ENCODE measurements at places on chromosomes 2 and 18.

GRCh38 chr2:112661656-112662305 lies 16.0 kb downstream of the SLC20A1 start:
- DNase-seq: no peak

DNA sequence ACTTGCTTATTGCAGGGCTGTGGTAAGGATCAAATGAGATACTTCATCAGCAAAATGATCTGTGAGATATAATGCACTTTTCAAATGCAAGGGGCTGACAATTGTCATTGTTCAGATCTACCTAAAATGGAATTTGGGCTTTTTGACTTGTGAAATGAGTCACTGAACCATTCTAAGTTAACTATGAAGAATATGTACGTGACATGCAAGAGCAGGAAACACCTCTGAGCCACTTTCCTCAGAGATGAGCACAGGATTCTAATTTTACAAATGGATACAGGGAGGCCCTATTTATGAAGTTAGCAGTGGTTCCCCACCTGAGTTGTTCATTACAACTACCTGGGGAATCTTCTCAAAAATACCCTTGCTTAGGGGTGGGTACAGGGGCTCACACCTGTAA lies 26.7 kb downstream of the CTLA4 start:
- no peak for DNase-seq

DNA sequence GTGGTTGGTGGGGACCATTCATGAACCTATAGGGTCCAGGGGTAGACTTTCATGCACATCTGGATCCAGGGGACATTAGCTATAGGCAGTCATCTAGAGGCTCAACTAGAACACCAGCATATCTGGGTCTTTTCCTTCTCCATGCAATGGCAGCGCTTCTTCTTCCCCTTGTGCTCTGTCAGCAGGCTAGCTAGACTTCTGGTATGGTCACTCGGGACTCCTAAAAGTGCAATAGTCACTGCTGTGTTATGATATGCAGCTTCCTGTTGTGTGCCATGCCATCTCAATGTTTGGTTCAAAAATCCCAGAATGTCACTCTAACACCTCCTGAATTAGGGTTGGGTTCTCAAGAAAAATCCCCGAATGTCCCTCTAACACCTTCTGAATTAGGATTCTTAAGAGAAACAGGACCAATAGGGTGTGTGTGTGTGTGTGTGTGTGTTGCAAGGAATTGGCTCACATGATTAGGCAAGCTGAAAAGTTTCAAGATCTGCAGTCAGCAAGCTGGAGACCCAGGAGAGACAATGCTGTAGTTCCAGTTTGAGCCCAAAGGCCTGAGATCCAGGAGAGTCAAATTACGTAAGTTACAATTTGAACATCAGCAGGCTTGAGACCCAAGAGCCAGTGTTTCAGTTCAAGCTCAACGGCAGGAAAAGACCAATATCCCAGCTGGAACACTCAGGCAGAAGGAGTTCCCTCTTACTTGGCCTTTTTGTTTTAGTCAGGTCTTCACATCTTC lies 97.1 kb upstream of the LTBP1 start:
- no peak for DNase-seq

GRCh38 chr2:3001615-3002560 lies 375.7 kb downstream of the EIPR1 start:
- no peak for DNase-seq

DNA sequence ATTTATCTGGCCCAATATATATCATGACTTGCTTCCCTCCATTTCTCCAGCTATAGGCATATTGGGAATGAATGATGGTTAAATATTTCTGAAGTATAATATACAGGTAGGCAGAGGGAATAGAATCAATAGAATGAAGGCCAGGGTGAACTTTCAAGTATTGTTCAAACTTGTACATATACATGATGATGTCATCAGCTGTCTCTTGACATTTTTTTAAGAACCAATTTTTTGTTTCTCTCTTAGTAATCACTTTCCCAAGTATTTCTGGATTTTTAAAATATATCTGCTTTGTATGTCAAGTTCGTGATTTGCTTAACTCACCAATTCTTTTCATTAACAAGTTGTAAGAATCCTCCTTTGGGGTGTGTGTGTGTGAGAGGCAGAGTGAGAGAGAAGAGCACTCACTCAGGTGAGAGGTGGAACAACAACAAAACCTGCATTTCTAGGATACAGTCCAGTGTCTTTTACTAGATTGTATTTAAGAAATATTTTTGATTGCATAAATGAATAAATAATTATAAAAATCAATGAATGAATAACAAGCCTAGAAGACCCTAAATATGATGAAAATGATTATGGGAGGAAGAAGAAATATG lies 1239.1 kb downstream of the LRP1B start:
- DNase-seq: no peak

DNA sequence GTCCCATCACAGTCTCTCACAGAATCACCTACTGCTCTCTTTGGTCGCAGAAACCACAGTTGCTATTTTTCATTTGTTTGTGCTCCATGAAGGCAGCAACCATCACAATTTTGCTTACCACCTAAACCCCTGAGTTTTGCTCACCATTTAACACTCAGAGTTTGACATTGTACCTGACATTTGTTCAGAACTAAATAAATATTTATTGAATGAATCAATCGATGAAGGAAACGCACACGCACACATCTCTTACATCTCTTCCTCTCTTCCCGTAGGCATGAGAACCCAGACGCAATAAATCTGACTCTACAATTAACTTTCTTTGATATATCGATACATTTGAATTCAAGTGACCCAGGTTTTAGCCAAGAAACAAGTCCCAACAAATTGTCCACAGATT lies 105.5 kb upstream of the RNF152 start:
- no peak for DNase-seq

DNA sequence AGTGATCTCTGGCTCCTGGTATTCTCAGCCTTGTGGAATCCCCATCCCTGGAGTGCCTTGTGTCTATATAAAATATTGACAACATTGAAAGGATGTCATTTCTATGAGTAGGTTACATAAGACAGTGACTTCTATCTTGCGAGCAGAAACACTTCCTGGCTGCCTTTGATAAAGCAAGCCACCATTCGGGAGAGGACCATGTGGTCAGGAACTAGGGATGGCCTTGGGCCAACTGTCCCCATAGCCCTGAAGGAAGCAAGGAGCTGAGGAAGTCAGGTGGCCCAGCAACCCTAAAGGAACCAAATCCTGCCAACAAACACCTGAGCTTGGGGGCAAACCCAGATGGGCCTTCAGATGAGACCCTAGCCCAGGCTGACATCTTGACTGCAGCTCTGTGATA lies 113.0 kb upstream of the LTBP1 start:
- no peak for DNase-seq

DNA sequence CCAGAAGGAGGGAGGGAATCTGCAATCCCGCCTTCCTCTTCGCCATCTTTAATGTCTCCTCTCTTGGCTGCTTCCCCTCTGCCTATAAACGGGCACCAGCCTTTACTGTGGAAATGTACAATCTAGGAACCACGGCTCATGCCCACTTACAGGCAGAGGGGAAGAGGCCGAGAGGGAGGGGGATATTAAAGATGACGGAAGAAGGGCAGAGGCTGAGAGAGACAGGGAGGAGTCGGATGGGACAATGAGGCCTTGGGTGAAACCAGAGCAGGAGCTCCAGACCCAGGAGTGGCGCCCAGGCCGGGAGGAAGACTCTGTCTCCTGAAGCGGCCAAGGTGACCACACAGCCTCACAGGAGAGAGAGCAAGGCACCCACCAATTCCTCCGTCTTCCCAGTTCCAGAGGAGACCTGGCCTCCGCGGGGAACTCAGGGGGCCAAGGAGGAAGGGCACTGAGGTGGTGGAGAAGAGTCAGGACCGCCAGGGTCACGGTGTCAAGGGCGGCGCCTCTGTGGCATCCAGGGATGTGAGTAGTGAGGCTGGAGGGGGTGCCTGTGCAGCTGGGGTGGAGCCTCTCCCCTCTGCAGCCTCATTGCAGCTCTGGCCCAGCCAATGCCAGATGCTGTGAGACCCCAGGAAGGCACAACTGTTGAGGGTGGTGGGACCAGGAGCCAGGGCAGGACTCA lies 67.8 kb downstream of the CIB4 start:
- no peak for DNase-seq

DNA sequence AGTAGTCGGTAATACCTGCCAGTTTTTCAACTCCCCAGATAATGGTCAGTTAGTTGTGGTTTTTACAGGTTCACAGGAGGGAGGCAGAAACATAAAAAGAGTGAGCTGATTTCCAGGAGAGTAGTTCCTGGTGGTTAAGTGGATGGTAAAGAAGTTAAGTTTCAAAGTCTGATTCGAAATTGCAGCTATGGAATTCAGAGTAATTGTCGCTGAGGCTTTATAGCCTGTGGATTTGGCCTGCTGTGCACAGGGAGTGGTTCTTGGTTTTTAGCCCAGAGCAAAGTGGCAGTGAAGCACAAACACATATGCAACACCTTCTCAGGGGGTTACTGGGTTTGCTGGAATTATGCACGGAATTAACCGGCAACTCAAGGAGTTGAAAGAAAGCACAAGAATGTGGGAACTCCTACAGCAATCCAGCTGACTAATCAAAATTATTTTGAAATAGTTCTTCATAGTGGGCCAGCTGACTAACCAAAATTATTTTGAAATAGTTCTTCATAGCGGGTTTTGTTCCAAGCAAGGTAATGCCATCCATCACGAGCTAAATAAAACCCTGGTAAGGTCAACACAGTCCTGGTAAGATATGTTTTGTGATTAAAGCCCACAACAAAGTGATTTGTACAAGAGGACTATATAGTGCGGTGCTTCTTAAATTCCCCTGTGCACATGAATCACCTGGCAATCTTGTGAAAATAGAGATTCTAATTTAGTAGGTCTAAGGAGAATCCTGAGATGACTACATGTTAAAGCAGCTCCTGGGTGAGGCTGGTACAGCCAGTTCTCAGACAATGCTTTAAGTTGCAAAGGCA lies 94.4 kb downstream of the SGPP2 start:
- no peak for DNase-seq

DNA sequence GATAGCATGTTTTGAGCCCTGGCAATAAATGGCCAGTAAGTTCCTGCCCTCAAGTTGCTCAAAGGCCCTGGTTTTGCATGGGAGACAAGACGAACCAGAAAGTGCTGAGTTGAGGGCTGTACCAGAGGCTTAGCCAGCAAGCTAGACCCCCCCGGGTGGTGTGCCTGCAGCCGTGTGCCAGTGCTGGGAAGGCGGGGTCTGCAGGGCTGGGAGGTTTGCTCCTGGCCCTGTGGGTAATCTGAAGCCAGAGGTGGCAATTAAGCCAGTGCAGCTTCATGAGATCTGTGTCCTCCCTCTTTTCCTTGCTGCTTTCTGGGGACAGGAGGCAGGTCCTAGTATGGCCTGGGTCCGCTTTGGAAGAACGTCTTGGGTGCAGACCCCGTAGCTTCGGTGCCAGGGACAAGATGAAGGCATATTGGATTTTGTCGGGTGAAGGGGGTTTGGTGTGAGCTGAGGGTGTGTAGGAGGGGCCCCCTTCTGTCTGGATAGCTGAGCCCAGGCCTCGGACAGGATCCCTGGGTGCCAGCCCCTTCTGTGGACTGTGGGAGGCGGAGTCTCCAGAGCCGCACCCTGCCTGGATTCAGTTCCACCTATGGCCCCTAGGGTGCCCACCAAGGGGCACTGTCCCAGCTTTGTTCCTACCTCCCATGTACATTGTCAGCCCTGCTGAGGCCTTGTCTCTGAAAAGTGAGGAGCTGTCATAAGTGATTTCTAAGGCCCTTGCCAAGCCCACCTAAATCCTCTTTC lies 15.6 kb downstream of the ATOH8 start:
- no peak for DNase-seq

DNA sequence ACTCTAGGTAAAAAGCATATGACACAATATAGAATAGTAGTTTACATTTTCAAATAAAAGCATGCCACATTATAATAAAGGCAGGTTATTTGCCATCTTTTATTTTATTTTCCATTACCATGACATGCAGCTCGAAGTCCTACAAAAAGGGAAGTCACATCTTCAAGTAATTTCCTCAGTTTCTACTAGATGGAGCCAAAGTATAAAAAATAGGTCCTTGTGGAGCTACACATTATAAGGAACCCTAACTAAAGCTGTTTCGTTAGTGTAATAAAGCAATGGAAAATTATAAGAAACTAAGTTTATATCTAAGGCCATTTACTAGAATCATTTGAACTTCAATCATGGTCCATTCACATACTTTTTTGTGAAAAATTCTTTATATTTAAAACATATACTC lies 674.5 kb downstream of the KCNJ3 start:
- no peak for DNase-seq

- no peak for DNase-seq
Observed at GRCh38 chr2:96213379-96213778, 4.8 kb upstream of the STARD7 start.

GRCh38 chr2:135093670-135094330 lies 41.7 kb downstream of the RAB3GAP1 start:
- no peak for DNase-seq

DNA sequence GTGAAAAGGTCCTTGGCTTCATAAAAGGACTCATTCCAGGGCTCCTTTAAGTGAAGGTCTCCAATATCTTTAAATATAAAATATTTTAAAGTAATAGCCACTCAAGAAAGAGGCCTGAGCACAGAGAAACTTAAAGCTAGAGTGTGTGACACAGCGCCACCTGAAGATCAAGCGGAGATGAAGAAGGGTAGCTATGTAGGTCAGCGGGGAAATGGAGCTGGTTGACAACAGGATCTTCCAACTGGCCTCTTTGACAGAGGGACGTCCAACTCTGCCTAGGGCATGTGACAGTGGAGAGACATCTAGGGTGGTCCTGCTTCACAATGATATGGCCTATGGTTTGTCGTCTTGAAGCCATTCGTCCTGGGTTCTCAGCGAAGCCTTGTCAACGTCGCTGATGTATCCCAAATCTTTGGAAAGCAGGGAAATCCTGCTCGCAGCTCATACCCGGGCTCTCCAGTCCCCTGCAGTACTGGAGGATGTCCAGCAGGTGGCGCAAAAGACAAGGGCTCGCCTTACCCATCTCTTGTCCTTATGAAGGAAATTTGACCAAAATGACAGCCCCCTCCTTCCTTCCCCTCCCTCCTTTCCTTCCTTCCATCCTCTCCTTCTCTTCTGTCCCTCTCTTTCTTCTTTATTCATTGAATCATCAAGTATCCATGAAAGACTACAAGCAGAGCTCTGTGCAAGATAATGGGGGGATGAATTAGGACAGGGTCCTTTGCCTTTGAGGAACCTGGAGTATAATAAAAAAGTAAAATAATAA lies 59.6 kb downstream of the LONRF2 start:
- peak; percentile 20 for DNase-seq

DNA sequence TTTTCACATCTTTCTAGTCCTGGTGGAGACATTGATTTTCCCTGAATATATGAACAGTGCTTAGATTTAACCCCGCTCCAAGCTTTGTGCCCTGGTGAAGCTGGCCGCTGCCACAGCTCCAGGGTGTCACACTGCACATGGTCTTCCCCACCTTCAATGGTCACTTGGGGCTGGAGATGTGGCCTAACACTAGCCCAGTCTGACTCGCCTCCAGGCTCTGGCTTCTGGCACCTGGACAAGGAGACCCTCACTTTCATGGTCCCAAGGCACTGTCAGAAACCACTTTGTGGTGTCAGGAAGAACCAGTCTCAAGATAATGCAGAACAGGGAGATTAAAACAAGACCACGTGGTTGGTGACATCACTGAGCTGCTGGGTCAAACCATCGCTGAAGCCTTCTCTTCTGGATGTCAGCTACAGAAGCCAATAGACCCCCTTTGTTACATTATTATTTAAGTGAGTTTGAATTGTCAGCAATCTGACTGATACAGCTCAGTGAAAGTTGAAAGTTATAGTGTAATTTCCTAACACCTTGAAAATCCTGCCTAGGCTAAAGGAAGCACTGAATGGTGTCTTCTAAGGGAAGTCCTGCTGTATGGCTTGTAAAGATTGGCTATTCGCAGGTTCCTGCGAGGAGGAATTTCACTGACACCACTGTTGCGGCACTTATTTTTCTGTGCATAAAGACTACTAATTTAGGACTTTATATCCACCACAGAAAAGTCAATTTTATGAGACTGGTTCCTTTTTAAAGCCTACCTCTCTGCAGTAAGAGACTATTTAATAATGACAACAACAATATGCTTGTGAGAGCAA lies 55.0 kb upstream of the CTDP1 start:
- DNase-seq: no peak
